ENCODE measurements at places on chromosomes 3 and 15.
A peak's percentile ranks its signal among the peaks of the same experiment; 100 is the strongest.

- peak; percentile 28 for DNase-seq
Observed at GRCh38 chr3:62281726-62282125, 91.6 kb downstream of the FEZF2 start.

DNA sequence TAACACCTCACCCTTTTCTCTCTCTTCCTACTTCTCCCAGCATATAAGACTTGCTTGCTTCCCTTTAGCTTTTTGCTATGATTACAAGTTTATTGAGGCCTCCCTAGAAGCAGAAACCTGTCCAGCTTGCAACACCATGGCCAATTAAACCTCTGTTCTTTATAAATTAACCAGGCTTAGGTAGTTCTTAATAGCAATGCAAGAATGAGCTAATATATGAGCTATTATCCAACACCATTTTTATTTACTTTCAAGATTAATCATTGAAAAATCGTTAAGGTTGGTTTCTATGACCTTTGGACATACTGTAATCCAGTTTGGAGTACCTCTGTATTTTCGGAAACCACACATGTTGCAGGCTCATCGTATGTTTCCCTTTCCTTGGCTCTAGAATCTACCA, 643.1 kb downstream of the ZPLD1 start:
- no peak for DNase-seq

DNA sequence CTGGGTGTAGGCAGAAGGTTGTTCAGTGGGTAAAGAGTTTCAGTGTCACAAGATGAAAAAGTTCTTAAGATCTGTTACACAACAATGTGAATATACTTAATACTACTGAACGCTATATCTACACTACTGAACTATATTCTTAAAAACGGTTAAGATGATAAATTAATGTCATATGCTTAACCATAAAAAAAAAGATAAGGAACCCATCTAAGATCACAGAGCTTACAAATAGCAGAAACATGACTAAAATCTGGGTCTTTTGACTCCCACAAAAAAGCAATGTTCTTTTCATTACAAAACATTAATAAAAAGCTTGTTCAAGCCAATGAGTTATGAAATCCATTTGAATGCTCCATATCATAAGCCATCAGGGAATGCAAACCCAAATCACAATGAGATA, 34.4 kb downstream of the UBR1 start:
- DNase-seq: no peak

- DNase-seq: no peak
Observed at GRCh38 chr3:56536735-56537134, 20.2 kb upstream of the CCDC66 start.

DNA sequence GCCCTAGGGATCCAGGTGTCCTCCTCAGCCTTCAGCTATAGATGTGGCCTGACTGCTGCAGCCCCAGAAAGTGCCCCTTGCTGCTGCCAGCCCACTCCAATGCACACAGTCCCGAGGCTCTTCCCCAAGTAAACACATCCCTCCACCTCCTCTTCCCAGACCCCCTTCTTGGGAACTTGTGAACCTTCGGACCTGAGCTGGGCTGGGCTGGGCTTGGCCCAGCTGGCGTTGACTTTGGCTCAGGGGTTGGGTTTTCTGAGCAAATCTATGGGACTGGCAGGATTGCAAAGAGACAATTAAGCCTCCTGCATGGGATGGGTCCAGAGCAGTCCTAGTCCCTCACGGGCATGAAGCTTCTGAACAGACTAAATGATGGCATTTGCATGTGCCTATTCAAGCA, 14.7 kb downstream of the VIPR1 start:
- no peak for DNase-seq

- DNase-seq: peak; percentile 42
Observed at GRCh38 chr3:45537970-45538640, 56.4 kb upstream of the LIMD1 start.

GRCh38 chr3:63029921-63030320, 154.7 kb upstream of the CADPS start:
- DNase-seq: no peak

GRCh38 chr3:108338901-108339545, 42.7 kb downstream of the HHLA2 start:
- no peak for DNase-seq

GRCh38 chr15:84752700-84753099, 4.3 kb downstream of the ZNF592 start:
- DNase-seq: peak; percentile 45

GRCh38 chr15:64112904-64113303, 17.1 kb downstream of the SNX1 start:
- DNase-seq: peak; percentile 56

GRCh38 chr3:72574144-72574543, 274.1 kb downstream of the SHQ1 start:
- DNase-seq: no peak

GRCh38 chr15:63483521-63484371, 20.6 kb upstream of the USP3 start:
- DNase-seq: no peak

DNA sequence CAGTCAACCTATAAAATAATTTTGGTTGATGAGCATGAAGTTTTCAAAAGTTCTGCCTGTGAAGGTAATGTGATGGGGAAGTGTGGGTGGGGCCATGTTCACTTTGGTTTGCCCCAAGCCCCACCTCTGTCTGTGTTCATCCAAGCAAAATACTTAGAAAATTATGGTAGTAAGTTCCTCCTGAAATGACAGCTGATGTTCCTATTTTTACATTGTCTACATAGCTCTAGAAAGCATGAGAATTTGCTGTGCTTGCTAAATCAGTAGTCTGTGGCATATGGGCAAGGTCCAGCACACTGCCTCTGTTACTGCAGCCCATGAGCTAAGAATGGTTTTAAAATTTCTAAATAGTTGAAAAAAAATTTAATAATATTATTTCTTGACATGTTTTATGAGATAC, 21.9 kb upstream of the CP start:
- no peak for DNase-seq

DNA sequence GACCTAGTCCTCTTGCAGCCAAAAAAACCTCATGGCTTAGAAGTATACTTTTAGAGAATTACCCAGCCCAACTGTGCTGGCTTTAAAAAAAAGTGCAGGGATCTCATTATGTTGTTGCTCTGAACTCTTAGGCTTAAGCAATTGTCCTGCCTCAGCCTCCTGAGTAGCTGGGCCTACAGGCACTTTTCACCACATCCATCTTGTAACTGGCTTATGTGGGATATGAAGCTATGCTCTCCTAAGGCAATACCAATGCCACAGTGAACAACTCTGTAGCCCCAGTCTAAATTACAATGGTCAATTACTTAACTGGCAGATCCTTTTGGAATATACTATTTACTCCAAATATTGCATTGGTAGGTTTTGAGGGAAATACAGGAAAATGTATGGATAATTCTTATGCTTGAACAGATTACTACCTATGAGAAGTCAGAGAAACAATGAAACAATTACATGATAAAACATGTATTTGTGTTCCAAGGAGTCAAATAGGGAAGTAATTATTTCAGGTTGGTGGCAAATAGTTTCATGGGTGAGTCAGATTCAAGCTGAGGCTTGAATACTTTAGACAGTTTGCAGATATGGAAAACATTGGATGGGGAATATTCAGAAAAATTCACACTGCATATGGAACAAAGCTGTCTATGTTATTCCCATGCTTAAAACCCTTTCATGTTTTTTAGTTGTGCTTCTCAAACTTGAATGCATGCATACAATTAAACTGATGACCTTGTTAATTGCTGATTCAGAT, 34.6 kb upstream of the GPR149 start:
- no peak for DNase-seq

- DNase-seq: no peak
Observed at GRCh38 chr15:93239591-93239990, 150.6 kb upstream of the RGMA start.

DNA sequence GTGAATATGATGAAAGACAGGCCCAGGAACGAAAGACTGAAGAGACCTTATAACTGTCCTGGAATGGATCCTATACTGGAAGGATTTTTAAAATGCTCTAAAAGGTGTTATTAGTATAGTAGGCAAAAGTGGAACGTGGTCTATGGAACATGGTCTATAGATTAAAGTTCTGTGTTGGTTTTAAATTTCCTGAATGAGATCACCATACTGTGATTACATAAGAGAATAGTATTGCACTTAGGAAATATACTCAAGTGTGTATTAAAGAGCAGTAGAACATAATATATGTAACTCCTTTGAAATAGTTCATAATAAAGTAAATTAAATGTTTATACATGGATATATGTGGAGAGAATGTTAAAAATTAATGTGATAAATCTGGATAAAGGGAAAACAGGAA, 68.2 kb downstream of the SPRED1 start:
- DNase-seq: no peak

GRCh38 chr3:64650096-64650622, 37.6 kb downstream of the ADAMTS9 start:
- peak; percentile 7 for DNase-seq

DNA sequence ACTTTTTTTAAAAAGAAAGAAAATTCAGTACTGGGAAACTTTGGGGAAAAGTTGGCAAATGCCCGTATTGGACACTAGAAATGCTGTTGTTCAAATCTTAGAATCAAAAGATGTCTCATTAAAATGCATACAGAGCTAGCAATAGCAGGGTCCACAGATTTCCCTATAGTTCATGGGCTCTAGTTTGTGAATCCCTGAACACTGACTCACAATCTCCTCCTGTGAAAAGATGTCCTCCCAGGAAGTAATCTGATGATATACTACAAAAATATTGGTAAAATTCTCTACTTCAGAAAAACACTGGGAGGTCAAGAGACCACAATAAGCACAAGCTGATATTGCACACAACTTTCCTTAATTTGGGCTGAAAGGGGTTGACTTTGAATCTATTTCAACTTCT, 568.4 kb upstream of the ZNF385D start:
- DNase-seq: peak; percentile 58

GRCh38 chr15:60379185-60379524, 18.6 kb downstream of the ANXA2 start:
- no peak for DNase-seq

DNA sequence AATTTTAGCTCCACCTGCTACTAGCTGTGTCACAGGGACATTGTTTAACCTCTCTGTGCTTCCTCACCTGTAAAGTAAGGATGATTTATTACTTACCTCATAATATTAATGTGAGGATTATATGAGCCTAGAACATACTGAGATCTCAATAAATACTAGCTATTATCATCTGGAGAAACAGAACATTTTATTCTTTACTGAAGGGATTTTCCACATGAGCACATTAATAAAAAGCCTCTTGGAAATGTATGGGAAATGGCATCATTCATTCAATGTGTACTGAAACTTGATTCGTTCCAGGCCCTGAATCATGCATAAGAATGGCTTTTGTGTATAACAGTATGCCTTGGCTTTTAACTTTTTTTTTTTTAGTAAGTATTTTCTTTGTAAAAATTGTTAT, 11.0 kb upstream of the CEMIP start:
- DNase-seq: no peak

- DNase-seq: no peak
Observed at GRCh38 chr3:26623419-26624208, 1.0 kb downstream of the LRRC3B start.

DNA sequence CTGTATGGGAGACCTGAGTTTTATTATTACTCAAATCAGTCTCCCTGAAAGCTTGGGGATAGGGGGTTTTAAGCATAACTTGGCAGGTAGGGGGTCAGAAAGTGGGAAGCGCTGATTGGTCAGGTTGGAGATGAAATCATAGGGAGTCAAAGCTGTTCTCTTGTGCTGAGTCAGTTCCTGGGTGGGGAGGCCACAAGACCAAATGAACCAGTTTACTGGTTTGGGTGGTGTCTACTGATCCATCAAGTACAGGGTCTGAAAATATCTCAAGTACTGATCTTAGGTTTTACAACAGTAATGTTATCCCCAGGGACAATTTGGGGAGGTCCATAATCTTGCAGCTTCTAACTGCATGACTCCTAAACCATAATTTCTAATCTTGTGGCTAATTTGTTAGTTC, 17.8 kb upstream of the IQCF6 start:
- DNase-seq: no peak

DNA sequence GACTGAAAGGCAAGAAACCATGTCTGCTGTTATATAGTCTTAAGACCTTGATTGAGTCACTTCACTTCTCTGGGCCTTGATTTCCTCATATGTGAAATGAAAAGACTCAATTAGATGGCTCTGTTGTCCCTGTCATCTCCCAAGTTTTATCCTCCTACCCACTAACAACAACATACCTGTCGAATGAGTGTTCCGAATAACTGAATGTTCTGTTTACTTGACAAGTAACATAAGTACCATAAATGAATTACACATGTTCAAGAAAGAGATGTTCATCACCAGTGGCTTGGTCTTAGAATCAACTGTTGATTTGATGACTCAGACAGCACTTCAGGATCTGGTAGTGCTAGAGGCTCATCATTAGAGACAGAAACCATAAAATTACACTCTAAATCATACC, 311.7 kb downstream of the VPS13C start:
- DNase-seq: peak; percentile 40

GRCh38 chr3:15291589-15292541, 40.5 kb downstream of the SH3BP5 start:
- no peak for DNase-seq

DNA sequence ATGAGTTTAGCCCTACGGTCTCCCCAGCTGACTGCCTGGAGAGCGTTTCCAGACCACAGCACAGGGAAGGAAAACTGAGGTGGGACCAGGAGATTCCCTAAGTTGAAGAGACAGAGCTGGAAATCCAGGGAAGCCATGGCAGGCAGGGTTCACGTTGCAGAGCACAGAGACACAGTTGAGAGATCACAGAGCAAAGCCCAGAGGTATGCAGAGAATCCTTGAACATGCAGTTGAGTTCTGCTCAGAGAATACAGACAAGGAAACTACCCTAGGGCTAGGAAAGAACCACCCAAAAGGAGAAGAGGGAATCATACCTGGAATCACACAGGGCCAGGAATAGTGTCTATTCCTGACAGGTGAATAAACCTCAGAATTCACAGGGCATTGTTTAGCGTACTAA, 14.3 kb downstream of the SLC28A1 start:
- DNase-seq: no peak

- DNase-seq: no peak
Observed at GRCh38 chr3:130654091-130654490, 92.5 kb downstream of the PIK3R4 start.

DNA sequence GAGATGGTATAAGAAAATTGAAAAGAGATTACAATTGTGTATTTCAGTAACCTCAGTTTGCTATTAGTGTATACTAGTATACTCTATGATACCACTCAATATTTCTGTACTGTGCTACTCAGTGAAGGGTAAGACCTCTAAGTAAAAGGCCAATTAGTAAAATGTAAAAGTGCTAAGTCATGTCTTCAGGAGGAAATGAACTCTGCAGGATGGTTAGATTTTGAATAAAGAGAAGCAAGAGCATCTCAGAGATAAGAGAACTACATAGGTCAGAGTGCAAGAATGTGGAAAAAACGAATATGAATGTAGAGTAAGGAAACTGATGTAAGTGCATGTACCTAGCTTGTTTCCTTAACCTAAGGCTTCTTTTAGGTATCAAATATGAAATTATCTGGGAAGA, 796.6 kb upstream of the GBE1 start:
- no peak for DNase-seq

- DNase-seq: no peak
Observed at GRCh38 chr15:101504866-101505609, 15.5 kb upstream of the PCSK6 start.

GRCh38 chr15:72197460-72198355, at the start of gene GRAMD2A:
Gene GRAMD2A, minus strand, starts transcription at chr15:72197787.
- peak; percentile 46 for DNase-seq
